CD4-positive, alpha-beta T cell treated with Interleukin-2 at 100 ng/mL for 4 hours (primary cell): ENCODE measurements at places on chromosomes 7 and 10.

DNA sequence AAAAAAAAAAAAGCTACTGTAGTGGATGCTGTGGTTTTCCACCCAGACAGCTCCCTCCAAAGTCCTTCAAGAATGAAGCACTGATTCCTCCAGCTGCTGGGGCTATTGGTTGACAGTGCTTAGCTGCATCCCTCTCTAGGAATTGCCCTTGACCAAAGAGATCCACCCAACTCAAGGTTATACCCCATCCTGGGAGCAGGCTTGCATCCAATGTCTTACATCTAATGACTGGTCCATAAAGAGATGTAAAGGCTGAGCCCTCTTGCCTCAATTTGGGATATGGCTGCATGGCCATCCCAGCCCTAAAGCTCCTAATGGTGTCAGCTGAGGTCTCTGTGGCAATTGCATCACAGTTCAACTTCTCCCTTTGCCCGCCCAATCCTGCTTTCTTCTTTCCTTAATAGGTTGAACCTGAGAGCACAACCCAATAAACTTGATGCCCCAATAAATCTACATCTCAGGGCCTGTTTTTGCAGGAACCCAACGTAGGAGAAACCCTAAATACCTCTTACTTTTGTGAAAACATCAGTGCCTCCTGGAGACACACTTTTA is 4.4 kb downstream of the GPR37 start:
- no peak for DNase-seq

DNA sequence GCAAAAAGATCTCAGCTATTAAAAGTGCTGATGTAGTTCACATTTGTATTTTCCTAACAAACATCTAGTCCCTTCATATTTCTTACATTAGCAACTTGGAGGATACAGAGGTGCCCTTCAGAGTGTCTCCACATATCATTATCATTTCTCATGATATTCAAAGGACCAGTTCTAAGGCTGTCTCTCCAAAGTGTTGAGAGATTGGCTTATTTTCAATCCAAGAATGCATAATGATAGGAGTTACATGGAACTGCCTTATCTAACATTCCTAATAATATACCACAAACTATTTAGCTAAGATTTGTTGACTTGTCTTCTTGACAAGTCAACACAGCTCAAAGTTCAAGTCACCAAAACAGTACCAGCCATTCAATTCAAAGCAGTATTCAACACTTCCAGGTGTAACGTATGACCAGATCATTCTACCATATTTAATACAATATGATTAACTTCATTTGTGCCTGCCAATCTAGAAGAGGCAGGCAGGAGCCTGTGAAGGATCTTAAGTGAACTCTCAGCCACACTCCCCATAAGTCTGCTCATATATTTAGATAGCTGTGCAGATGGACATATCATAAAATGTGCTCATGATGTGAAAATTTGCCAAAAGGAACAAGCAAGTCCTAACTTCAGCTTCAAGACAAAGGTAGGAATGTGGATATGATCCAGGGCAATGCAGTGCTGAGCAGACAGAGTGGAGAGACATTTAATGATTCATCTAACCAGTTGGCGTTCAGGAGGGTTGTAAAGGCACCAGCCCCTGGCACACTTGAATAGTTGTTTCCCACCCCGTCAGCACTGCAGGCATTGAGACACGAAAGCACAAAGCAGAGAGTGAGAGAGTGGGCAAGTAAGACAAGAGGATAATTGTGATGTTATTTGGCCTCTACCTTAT is 108.3 kb downstream of the MTERF1 start:
- no peak for DNase-seq

DNA sequence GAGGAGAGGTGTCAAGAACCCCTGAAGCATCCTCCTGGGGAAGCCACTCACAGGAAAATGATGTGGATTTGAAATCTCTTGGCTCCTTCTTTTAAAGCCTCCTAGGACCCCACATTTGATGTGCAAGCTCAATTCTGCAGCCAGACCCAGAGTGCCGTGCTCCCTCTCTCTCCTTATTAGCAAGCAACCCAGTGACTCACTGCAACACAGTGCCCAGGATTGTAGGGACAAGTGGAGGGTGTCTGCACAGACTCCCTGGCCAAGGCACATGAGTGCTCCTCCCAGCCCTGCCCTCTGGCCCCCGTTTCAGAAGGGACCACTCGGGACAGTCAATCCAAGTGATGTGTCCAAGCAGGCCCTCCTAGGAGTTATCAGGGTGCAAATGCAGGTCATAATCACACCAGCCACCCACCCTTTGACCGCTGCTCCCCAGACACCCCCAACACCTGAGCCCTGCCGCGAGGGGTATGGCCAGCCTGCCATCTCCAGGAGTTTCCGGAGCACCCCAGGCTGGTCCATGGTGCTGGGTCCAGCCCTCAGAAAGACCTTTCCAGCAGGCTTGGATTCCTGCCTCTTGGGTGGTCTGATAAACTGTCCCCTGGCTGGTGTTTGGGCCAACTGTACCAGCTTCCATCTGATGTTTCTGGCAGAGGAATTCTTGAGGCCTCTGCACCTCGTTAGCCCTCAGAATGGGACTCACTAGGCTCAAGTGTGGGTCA is 54.5 kb upstream of the CXCL12 start:
- no peak for DNase-seq

- no peak for DNase-seq
Measured at GRCh38 chr7:159097661-159098423, 46.8 kb downstream of the VIPR2 start.

DNA sequence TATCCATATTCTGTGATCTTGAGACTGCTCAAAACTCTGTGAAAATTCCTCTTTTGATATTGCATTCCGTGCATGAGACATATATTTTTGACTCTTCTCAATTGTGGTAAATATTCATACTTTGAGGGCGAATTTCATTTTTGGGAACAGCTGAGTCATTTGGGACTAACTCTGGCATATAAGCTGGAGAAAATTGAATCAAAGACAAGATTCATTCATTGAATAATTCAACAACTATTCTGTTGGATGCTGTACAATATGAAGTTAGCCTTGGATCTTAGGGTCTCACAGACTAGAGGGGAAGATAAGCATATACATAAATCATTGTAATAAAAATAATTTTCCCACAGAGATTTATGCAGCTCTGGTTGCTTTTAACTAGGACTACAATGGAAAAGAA is 183.2 kb upstream of the NEBL start:
- no peak for DNase-seq

DNA sequence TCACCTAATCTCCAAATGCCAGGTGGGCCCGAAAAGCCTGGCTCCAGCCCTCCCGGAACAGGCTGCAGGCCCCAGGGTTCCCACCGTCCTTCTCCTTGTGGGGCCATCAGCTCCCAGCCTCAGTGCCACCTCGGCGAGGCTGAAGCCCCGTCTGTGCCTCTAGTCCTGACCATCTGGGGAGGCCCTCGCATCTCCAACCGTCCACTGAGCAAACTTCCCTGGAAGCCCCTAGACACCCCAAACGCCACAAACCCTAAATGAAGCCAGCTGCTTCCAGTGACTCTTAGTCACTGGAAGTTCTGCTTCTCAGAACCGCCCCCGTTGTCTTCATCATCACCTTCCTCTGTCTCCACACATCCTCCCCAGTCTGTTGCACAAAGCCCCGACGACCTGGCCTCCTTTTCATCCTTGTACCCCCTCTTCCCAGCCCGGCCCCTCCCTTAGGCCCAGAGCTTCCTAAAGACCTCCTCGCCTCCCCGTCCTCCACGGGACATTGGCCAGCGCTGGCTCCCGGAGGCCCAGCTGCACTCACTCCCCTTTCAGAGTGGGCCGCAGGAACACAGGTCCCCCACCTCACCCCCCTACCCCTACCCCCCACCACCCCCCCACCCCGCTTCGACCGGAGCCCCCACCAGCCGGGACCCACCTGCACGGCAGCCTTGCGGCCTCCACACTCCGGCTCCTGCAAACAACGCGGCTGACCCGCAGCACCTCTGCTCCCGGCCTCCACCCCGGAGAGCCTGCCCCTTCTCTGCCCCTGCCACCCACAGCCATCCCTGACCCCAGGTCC is 1.1 kb upstream of the DIP2C start:
- DNase-seq, result no peak

DNA sequence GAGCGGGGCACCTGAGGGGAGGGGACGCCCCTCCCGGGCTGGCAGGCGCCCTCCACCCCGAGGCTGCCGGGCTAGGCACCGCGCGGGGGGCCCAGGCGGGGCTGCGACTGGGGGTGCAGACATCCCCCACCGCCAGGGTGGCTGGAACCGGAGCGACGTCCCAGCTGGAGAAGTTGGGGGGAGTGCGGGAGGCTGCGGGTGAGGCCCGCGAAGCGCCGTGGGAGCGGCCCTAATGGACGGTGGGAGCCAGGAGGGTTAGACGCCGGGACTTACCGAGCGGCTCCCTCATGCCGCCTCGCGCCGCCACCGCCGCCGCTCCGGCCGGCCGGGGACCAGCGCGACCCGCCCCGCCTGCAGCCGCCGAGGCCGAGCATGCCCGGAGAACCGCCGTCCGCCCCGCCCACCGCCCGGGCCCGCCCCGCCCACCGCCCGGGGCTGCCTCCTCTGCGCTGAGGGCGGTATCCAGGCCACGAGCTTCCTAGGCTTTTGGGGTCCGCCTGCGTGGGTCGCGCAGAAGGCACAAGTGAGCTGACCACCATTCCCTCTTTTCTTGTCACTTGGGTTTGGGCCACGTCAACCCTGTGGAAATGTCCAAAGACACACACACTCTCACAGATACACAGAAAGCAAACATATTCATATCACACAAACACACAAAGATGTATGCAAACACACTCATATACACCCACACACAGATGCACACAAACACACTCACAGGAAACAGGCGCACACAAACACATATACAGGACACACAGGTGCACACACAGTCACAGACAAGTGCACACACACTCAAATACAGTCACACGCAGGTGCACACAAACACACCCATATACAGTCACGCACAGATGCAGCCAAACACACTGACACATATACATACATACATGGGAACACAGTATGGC is at the start of gene JCAD:
JCAD (minus strand) TSS at position 378 of the 899 bp plus-strand sequence. CDS start 11,774 bp downstream, outside the sequence.
- peak; percentile 28 for DNase-seq

- no peak for DNase-seq
Measured at GRCh38 chr7:1425292-1426136, 33.8 kb downstream of the MICALL2 start.

DNA sequence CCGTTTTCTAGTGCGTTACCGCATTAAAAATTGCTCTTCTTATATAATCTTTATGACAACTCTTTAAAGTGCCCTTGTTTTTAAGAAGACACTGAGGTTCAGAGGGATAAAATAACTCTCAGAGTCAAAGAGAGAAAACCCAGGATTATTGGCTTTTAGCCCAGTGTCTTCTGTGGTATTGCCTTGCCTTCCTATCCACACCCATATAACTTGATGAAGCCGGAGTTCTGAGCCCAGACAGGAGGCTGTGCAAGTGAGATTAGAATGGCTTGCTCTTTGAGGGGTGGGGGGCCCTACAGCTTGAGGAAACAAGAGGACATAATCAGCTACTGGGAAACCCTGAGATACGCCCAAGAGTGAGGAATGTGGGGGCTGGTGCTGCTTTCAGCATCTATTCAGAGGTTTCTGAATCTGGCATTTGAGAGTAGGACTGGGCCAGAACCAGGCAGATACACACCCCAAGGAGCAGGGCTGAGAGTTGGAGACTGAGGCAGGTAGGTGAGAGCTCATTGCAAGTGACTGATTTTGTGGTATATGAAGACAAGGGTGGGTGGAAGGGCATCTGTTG is 2.3 kb downstream of the PRXL2A start:
- no peak for DNase-seq

- no peak for DNase-seq
Measured at GRCh38 chr7:126698446-126698845, 554.3 kb downstream of the GRM8 start.

DNA sequence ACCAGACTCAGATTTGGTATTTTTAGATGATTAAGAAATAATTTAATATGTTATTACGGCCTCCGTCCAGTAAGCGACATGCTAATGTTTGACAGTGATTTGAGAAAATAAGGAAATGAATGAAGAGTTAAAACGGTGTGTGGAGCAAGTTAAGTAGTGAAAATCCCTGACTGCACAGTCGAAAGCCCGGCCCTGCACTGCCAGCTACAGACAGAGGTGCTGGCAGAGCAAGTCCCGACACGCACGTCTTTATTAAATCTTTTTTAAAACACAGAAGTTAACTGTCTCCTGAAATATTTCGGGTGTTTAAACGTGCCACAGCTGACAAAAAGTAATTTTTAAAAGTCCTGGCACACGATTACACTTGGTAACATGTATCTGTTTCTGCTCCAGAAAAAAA is 293.4 kb upstream of the RNF32 start:
- no peak for DNase-seq

DNA sequence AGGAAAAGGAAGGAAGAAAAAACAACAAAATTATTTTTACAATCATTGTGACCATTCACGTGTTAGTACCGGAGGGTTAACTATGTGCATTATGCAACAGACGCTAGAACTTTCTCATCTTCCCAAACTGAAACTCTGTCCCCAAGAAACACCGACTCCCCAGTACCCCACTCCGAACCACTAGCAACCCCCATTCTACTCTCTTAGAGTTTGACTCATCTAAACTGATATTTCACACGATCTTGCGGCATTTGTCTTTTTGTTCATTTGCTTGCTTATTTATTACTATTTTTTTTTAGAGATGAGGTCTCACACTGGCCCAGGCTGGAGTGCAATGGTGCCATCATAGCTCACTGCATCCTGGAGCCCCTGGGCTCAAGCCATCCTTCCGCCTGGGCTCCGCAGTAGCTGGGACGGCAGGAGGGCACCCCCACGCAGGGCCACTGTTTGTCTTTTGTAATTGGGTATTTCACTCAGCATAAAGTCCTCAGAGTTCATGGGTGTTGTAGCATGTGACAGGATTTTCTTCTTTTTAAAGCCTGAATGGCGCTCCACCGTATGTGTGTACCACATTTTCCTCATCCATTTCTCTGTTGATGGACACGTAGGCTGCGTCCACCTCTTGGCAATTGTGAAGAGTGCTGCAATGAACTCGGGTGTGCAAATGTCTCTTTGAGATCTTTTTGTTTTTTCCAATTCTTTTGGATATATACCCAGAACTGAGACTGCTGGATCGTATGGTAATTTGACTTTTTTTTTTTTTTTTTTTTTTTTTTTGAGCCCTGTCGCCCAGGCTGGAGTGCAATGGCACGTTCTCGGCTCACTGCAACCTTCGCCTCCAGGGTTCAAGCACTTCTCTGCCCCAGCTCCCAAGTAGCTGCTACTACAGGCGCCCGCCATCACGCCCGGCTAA is 9.5 kb downstream of the MNX1 start:
- DNase-seq, result no peak

GRCh38 chr7:4815609-4816418 is 40.4 kb downstream of the AP5Z1 start:
- DNase-seq, result no peak

DNA sequence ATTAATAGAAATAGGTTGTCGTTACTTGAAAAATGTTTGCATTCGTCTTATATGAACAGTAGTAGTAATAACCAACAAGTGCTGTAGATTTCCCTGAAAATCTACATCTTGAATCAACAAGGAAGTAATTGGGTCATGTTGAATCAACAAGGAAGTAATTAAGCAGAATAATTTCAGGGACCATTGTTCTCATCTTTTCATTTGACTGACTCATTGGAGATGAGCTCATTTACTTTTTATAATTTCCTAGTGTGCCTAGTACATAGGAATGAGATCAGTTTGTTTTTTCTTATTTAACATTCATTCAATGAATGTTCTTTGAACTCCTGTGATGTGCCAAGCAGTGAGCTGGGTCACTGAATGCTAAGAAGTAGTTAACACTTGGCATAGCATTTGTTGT is 8.2 kb downstream of the CLDN12 start:
- DNase-seq, result no peak

- no peak for DNase-seq
Measured at GRCh38 chr7:682810-683209, 43.7 kb upstream of the DNAAF5 start.

- no peak for DNase-seq
Measured at GRCh38 chr7:130850956-130851355, 116.9 kb upstream of the KLF14 start.
